ENCODE measurements at places on chromosomes 3 and 15. TPM values are rescaled to one million over a fixed set of nuclear protein-coding genes. Genes with fewer than 3 reads are reported as not detected.

- no peak for DNase-seq
Measured at GRCh38 chr3:120472121-120472844, 21.5 kb upstream of the FSTL1 start.

- DNase-seq, result no peak
Measured at GRCh38 chr3:6392123-6392522, 468.8 kb upstream of the GRM7 start.

- no peak for DNase-seq
Measured at GRCh38 chr15:74937272-74937589, 642 bp downstream of the COX5A start.

Gene SLC27A2
- total RNA-seq, result not detected

Measured in fibroblast of the aortic adventitia (primary cell).